CD4-positive, alpha-beta T cell treated with Interleukin-10 for 1 hour (primary cell): ENCODE measurements at places on chromosomes 7 and 10.
A peak's percentile ranks its signal among the peaks of the same experiment; 100 is the strongest.

- DNase-seq = no peak
Observed at GRCh38 chr10:98246911-98247805, 20.8 kb downstream of the LOXL4 start.

DNA sequence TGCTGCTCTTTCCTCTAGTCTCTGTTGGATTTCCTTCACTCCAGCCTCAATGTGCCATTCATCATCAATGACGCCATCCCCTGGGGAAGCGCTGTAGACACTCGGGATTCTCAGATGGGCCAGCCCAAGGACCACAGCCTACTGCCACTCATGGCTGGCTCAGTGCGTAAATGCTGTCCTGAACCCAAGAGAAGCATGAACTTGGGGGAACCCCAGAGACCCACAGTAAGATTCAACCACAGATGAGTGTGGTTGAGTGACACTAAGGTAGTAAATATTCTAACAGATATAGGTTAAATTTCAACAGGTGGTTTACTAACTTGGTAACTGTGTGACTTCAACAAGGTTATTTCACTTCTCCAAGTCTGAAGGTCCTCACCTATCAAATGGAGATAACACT is 304.1 kb downstream of the GRM8 start:
- DNase-seq = no peak

- no peak for DNase-seq
Observed at GRCh38 chr7:147477526-147477925, 1113.0 kb upstream of the C7orf33 start.

DNA sequence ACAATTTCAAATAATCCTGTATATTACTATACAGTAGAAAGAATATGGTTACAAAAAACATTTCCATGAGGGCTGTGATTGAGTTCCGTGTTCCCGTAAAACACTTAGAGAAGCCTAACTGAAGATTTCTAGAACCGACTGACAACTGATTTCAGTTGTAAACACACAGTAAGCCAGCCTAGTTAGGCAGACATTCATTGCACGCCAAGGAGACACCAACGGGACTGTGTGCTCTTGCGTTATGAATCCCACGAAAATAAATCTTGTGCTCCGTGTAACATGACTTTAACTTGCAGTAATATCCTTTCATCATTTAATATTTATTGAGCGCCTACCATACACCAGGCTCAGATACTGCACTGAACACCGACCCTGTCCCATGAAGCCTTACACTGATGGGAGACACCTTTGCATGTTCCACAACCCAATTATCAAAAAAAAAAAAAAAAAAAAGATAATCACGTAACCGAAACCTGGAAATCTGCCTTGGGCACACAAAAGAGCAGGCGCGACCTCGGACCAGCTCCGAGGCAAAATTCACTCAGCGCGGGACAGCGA is 420 bp upstream of the KLHL7 start:
- DNase-seq = no peak

GRCh38 chr10:12742771-12743170 is 258.7 kb downstream of the CCDC3 start:
- DNase-seq = no peak

GRCh38 chr10:79066411-79067240 is 2.1 kb upstream of the ZMIZ1 start:
- peak; percentile 33 for DNase-seq

GRCh38 chr7:98553666-98554065 is 63.4 kb upstream of the NPTX2 start:
- no peak for DNase-seq

DNA sequence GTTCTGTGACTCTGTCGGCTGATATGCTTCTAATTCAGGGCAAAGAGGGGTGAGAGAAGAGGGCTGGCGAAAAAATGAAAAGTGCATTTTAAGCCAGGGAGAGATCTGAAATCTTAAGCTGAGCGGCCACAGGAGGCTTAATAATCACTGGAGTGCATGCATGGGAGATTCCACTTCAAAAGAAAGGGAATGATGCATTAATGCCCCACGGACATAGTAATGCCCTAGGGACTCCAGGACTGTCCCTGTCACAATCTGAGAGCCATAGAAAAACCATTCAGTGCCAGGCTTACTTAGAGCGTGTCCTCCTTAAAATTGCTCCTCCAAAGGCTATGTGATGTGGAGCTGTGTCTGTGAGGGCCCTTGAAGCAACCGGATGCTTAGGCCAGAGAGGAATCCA is 75.1 kb downstream of the NHLRC2 start:
- no peak for DNase-seq

DNA sequence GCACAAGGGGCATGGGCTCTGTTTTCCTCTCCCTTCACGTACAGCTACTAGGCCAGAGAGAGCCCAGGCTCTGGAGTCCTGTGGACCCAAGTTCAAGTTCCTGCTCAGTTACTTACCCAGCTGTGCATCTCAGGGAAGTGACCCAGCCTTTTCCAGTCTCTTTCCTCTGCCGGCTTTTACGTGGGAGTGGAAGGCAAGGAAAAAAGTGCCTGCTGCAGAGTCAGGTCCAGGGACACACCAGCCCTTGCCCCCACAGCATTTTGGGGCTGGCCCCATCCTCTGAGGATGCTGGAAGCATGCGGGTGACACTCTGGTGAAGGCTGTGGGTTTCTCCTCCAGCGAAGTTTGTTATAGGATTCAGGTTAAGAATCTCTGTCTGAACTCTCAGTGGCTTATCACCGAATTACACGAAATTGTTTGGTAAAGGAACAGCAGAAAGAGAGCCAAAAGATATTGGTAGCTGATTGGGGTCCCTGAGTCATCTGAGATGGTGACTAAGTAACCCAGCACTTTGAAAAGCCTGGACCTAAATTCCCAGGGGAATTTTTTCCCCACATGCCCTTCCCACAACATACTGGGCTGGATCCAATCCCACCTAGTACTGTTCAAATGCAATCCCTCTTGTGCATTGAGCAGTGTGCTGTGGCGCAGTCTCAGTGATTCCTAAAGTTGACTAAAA is 424.3 kb downstream of the RPS24 start:
- no peak for DNase-seq

GRCh38 chr7:31811650-31812461 is 124.8 kb downstream of the PPP1R17 start:
- DNase-seq = peak; percentile 10

- no peak for DNase-seq
Observed at GRCh38 chr10:131323880-131324279, 12.4 kb upstream of the TCERG1L start.
